Naive thymus-derived CD4-positive, alpha-beta T cell (primary cell): ENCODE measurements at places on chromosomes 3 and 15. TPM values are rescaled to one million over a fixed set of nuclear protein-coding genes. Genes with fewer than 3 reads are reported as not detected.

GRCh38 chr3:124963755-124964154, 29.2 kb upstream of the MUC13 start:
- no peak for DNase-seq

The CLRN1 gene
- total RNA-seq: not detected

DNA sequence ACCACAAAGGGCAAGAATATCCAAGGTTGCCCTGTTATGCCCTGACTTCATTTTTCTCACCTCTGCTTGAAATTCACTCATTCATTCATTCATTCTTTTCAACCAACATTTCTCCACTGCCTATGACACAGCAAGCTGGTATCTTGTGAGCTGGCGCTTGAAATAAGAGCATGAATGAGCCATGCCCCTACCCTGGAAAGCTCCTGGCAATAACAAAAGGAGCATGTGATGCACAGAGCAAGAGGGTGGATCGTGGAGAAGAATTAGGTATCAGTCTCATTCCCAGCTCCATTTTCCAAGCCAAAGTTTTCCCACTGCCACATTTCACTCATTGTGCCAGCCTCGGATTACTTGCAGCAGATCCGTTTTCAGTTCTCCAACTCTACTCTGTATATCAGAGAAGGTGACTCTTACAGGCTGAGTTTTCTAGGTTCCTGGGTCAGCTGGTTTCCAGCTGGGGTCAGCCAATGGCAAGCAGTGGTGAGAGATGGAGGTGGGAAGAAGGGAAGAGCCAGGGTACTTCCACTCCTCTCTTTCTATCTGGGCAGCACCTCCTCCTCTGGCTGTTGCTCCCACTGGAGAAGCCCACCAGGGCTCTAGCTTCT, 144.8 kb downstream of the SUCLG2 start:
- DNase-seq: no peak

The TUSC7 gene
- not detected for total RNA-seq

The TSC22D2 gene
- 27.3 TPM for total RNA-seq

- DNase-seq: no peak
Observed at GRCh38 chr15:89117790-89118189, 29.5 kb downstream of the ABHD2 start.

The CHRD gene
- not detected in 2 replicates for total RNA-seq

GRCh38 chr3:69370156-69370883, 15.6 kb downstream of the FRMD4B start:
- DNase-seq: peak; percentile 12

DNA sequence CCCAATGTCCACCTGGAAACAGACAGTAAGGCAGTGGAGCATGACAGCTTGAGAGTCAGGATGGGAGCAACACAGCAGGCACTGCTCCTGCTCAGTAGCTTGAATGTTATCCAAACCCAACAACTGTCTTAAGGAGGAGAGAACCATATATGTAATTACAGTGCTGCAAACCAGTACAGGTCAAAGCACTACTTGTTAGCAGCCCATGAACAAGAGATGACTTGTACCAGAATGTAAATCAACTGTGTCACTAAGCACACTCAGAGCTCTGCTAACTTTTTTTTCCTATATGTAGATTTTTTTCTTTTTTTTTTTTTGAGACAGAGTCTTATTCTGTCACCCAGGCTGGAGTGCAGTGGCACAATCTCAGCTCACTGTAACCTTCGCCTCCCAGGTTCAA, 87.1 kb downstream of the ANO10 start:
- no peak for DNase-seq

DNA sequence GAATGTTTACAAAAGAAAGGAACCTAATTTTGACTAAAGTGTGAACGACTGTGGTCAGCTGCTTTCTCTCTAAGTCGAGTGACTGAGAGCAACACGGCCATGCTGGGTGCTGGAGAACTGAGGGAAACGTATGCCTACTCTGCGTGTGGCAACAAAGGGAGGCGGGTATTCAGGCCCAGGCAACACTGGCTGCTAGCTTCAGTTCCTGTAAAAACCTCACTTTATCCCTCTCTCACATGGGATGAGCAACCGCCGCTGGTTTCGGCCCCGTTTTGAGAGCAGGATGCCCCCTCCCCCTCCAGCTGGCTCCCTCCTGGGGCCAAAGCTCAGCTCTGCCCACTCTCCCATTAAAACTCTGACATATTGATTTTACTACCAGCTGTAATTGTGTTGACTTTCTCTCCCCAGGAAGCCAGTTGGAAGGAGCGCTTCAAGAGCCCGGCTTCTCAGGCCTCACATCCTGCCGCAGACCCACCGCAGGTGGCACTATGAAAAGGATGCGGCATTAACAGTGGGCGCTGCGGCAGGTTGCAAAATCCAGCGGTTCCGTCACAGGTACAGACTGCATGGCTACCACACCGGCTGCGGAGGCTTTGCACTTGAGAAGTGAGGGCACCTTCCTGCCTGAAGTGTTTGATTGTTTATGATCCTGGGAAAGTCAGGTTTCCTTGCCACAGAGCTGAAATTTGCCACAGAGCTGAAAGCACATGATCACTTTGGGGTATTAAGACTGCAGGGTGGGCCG, 12.7 kb downstream of the PLXND1 start:
- peak; percentile 30 for DNase-seq

DNA sequence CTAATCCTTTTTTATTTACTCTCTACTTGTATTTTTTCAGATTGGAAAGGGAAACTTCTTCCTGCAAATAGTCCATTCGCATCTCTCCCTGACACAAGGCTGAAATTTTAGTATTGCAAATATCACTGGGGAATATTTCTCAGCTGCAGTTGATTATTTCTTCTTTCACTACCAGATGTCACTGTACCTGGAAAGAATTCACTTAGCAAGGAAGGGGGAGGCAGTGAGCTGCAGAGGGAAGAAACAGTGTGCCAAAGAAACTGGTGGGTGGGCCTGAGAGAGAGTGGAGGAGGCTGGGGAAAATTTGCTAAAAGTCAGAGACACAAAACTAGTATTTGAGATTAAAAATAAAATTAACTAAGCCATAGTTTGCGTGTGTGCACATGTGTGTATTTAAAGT, 142.3 kb upstream of the STT3B start:
- DNase-seq: no peak

GRCh38 chr3:182782149-182782548, 11.2 kb upstream of the ATP11B start:
- DNase-seq: no peak

DNA sequence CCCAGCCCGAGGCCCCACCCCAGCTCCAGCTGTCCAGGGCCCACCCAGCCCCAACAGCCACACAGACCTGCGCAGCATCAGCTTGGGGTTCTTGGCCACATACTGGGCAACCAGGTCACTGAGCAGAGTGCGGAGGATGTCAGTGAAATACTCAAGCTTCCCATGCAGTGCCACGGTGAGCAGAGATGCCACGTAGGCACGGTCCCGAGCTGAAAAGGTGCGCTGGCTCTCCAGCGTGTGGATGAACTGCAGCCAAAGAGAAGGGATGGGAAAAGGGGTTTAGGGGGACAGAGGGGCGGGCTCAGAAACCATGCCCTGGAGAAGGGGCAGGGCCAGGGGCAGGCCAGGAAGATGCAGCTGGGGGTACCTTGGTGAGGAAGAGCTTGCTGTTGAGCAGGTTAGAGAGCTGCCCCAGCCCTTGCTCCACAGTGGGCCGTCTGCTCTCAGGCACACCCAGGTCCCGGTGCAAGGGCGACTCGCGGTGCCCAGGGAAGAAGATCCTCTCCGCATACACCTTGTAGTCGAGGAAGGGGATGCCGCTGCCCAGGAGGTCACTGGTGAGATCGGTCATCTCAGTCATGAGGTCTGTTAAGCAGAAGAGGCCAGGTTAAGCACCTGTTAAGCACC, 17.4 kb downstream of the PLXNB1 start:
- DNase-seq: no peak

DNA sequence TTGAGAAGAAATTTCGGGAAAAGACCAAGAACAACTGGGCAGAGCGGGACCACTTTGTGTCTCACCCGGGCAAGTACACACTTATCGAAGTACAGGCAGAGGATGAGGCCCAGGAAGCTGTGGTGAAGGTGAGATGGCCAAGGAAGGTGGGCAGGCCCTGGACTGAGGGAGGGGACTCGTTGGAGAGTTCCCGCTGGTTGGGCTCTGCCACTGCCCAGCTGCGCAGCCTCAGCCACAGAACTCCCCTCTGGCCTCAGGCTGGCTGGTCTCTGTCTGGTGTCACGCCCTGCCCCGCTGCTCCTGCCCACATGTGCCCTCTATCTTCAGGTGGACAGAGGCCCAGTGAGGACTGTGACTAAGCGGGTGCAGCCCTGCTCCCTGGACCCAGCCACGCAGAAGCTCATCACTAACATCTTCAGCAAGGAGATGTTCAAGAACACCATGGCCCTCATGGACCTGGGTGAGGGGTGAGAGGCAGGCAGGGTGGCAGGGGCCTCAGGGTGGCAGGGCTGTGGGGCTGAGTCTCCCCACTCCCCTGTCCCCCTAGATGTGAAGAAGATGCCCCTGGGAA, 2.4 kb downstream of the PARP3 start:
- DNase-seq: no peak

DNA sequence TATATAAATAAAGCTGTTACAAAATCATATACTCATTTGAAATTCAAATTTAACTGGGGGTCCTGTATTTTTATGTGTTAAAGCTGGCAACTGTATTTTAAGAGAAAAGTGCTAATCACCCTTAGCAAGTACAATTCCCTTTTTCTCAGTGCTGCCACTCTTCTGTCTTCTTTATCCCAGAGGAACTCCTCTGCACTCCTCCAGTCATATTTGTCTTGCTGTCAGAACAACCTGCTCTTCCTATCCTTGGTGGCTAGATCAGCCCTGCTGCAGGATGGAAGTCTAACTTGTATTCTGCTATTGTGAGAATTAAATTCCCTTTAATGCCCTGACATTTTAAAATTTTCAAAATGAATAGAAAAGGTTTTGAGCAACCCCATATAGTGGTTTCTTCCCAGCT, 123.9 kb upstream of the TNIK start:
- no peak for DNase-seq

DNA sequence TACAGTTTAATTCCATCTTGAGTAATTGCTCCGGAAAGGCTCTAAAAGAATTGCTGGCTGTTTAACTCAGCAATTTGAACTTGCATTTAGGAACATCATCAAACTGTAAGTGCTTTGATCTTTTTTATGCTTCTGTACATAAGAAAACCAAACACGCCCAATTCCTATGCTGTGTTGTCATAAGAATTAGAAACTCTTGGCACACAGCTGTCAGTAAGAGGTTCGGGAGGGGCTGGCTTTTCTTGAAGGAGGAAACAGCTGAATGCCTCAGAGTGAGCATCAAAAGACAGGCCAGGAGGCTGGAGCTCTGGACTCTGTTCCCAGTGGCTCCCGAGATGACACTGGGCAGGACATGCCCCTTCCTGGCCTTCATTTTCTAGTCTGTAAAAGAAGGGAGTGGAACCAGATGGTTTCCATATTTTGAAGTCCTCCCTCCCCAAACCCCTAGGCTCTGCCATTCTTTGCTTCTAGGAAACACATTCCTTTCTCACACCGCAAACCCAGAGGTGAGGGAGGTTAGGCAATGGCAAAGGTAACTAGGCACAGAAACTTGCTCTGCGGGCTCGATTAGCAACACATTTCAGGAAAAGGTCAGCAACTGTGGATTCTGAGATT, 73.7 kb upstream of the DLG1 start:
- DNase-seq: no peak

DNA sequence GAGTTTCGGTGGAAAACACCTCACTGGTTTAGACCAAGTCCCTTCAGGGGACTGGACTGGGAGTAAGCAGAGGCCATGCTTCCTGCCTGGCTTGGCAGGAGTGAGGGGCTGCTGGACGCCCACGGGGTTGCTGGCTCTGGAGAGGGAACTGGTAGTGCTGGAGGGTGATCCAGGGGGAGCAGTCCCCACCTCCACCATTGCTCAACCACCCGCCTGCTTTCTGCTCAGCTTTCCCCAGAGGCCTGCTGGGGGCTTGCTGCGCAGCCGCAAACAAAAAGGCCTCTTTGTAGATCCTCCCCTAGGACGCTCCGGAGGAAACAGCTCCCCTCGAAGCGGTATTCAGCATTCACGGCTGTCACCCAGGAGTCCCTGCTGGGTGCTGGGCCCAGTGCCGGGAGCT, 33.5 kb downstream of the EBLN2 start:
- DNase-seq: no peak

DNA sequence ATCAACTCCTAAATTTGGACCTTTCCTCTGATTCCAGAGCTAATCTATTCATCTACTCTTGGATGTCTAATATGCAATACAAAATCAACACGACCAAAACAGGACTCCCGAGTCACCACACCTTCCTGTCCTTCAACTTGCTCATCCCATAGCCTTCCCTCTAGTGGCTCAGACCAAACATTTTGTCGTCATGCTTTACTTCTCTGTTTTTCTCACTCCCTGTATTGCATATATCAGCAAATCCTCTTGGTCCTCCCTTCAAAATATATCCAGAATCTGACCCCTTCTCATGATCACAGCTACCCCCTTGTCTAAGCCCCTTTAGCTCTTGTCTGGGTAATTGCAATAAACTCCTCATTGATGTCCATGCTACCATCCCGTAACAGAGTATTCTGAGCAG, 30.5 kb upstream of the DCP1A start:
- no peak for DNase-seq

DNA sequence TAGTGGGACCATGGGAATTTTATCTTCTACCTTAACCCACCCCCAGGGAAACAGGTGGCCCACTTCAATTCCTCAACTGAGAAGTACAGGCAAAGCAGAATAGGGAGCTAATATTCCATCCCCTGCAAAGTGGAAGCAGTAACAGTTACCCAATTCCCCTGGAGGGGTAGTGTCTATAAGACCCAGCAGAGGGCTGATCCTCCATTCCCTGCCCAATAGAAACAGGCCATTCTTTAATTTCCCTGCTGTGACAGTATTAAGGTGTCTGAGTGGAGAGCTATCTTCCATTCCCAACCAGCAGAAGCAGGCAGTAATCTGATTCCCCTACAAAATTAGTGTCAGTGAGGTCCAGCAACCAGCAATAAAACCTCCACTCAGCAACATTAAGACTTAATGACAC, 219.8 kb downstream of the ULK4 start:
- DNase-seq: no peak

DNA sequence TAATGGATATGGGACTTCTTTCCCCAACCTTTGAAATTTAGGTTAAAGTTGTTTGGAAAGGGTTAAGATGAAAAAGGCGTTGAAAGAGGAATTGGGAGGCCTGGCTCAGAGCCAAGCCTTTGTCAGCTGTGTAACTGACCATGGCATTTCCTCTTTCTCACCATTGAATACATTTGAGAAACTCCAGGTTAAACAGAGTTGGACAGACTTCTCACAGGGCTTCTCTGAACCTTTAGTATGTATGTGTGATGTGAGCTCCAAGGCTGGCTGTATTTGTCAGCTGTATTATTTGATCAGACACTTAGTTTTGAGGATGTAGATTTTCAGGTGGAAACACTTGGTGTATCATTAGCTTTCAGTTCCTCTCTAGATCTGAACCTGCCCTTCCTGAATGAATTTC, 136.4 kb upstream of the GOLGA6L4 start:
- no peak for DNase-seq

GRCh38 chr3:187689984-187690383, 12.4 kb downstream of the RTP2 start:
- DNase-seq: no peak

DNA sequence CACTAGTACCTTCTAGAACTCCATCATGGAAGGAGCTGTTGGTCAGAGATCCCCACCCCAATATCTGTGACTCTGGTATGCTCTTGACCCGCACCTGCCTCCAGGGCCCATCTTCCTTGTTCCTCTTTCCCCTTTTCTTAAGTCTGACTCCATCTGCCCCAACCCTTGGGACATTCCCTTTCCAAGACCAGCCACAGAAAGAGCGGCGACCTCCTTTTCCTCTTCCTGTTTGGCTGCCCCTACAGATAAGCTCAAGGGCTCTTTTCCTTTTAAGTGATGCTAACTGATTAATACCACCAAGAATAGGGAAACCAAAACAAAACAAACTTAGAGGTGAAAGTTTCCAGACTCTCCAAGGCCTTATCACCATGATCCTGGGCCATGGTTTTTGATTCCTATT, 21.9 kb upstream of the ATP8B4 start:
- no peak for DNase-seq
